Fibroblast of skin of left biceps (primary cell): ENCODE measurements at places on chromosomes 3 and 15.

- DNase-seq: no peak
These were observed 218.2 kb downstream of the ADAMTS17 start for GRCh38 chr15:100123611-100124010.

DNA sequence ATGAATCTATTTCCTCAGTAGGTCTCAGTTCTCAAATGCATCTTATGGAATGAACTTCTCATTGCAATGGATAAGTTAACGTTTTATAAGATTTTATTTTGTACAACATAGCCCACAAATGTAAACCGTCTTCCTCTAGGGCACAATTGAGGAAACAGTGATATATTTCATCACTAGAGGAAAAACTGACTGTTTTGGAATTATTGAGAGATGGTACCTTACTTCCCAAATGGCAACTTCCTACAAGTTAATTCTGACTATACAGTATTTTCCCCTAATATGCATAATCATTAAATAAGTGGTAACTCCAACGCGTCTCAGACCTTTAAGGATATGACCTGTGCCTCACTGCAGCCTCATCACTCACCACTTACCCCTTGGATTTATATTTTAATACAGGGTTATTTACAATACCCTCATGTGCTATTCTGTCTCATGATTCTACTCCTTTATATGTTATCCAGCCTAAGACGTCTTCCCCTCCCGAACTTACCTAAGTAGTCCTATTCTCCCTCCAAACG lies 13.3 kb downstream of the GABPB1 start:
- no peak for DNase-seq

DNA sequence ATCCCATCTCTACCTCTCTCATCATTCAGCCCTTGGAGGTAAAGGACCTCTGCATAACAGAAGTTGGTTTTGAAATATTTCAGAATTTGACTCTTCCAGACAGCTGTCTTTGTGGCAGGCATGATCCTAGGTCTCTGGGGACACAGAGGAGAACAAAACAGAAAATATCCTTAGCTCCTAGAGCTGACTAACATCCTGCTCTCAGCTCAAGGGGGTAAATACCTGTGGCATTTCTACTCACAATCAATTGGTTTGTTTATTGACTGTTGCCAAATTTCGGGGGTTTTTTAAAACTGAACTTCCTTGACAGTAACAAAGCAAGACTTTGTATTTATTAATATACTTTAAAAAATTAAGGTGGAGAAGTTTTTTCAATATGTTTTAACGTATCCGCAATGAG lies 78.8 kb downstream of the EOMES start:
- DNase-seq: peak; percentile 33

DNA sequence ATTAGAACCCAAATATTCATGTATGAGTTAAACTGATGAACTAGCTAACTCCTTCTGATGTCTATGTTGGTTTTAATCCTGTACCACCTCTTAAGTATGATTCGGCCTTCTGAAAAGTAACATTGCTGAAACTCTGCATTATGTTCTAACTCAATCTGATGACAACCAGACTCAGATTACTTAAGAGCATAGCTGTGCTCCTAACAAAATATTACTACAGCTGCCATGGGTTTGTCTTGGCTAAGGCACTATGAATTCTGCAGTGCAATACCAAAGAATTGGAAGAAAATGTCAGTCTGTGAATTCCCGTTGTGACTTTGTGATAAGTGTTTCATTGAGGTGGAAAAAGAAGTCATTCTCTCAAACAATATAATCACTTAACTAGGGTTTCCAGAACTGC lies 224.4 kb downstream of the ZMAT3 start:
- DNase-seq: no peak

DNA sequence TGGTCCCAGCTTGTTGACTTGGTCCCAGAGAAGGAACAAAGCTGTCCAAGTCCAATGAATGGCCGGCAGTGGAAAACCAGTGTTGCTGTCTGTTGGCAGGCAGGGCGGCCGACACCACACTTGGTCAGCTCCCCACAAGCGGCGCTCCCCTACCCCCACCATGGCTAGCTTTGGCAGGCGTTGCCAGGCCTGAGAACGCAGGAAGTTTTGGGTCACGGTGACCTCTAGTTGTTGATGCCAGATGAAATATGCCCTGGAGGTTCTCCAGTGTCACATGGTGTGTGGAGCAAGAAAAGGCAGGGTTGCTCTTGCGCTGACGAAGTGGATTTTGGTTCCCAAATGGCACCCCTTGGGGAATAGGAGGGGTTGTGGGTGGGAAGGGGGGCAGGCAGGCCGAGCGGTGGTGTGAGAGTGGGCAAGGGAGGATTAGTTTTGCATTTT lies 72.7 kb upstream of the TPRG1 start:
- no peak for DNase-seq

- DNase-seq: no peak
These were observed 552.5 kb upstream of the NECTIN3 start for GRCh38 chr3:110519071-110519470.

- no peak for DNase-seq
These were observed 41.0 kb downstream of the CD200 start for GRCh38 chr3:112373924-112374323.

GRCh38 chr3:15934389-15935195 lies 136.8 kb upstream of the ANKRD28 start:
- DNase-seq: no peak

GRCh38 chr3:155595371-155595770 lies 149.5 kb downstream of the PLCH1 start:
- no peak for DNase-seq
